NCI-H446 (cell line): ENCODE measurements at places on chromosomes 6 and 20.

DNA sequence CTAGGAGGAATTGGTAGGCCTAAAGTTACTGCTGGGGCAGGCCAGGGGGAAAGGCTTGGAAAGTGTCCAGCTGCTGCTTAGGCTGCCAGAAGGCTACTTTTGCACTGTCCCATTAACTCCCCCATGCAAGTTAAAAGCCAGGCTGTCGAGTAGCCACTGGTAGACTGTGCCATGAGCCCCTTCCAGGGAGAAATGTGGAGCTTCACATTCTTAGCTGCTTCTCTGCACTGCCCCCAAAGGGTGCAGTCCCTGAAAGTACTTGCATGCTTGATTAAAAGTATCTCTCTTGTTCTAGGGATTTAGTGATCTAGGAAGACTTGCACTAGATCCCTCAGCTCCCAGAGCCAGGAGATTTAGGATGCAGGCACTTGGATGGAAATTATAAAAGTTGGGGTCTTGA, 57.3 kb downstream of the CDC5L start:
- peak; percentile 25 for DNase-seq

DNA sequence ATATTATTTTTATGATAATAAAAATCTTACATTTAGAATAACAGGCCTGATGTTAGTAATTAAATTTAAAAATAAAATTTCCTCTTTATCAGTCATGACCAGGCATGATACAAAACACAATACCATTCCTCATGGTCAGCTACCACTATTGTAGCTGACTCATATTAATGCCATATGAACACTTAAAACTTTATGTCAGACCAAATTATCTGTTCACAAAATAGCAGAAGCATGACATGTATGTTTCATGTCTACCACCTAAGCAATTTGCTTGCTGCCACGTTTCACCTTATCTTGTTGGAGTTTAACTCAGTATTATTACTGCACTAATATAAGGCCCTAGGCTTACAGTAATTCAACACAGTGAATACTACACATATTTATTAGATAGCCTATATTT, 65.7 kb downstream of the HTR1B start:
- no peak for DNase-seq

DNA sequence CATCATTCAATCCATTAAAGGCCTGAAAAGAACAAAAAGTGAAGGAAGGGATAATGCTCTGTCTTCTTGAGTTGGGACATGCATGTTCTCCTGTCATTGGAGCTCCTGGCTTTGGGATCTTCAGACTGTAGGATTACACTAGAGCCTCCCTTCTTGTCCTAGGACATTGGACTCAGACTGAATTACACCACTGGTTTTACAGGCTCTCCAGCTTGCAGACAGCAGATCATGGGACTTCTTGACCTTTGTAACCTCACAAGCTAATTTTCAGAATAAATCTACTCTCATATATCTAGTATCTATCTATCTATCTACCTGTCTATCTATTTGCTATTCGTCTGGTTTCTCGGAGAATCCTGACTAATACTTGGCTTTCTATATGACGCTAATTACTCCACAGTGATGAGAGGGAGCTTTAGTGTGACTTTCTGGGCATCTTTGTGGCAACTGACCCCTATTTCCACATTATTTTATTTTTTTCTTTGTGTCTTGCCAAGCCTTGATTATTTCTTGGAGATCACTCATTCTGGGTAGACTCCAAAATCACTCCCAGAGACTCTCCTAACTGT, 151.9 kb upstream of the ZNF184 start:
- no peak for DNase-seq

DNA sequence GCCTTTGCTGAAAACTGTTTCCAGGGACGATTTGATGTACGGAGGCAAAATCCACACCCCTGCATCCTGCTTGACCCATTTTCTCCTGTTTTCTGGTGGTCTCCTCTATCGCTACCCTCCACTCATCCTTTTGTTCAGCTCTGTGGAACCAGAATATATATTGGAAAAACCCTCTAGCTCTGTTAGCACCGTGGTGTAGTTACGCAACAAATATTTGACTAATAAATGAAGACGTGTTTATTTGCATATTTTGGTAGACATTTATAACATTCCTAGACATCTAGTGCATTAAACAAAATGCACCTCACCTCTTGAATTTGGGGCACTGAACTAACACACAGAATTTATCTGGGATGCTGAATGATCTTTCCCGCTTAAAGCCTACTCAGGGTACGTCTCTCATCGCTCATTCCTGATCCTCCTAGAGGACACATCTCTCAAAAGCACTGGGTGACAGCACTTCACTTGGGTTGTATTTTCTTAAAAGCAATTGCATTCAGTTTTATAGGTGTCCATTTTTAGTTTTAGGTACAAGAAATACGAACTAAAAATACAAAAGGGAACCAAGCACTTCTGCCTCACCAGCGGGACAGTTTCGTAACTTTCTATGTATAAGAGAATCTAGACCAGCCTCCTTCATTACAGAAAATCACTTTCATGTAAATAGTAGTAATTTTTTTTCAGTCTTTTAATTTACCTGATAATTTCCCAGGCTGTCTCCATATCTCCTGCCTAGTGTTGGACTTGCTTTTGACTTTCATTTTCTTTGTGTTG, 59.2 kb downstream of the SNRNP48 start:
- DNase-seq: no peak

- DNase-seq: no peak
These were observed 27.3 kb downstream of the RAMACL start for GRCh38 chr6:166559211-166559610.

DNA sequence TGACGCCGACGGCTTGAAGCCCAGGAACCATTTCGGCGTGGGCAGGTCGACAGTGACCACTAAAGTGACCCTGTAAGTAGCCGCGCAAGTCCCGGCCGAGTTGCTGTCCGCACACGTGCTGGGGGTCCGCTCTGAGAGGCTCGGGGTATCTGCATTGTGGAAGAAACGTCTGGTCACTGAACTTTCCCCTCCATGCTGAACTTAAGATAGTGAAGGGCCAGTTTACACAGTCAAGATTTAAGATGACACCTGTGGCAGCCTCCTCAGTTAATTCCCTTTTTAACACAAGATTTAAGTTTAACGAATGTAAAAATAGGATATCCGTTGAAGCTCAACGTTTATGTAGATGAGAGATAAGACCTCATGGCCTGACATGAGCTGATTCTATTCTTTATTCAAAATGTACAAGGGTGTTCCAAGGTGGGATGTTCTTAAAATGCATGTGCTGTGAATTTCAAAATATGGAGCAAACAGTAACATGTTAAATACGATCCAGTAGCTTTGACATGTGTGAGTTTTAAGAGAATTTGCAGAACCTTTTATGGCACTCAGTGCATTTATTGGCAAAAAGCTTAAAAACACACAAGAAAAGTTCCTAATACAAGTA, 116.2 kb downstream of the RTN4IP1 start:
- no peak for DNase-seq

DNA sequence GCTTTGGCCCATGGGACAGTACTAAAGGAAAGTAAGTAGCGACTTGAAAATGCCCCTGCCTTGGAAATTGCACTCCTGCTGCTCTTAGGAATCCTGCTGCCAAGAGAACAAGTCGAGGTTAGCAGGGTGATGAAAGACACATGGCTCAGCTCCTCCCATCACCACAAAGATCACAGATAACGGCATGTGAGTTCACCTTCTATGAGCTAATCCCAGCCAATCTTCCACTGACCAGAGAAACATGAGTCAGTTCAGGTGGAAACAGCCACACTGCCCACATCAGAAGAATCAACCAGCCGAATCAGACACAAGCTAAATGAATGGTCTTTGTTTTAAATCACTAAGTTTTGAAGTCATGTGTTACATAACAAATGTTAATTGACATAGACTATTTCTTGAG, 106.3 kb downstream of the PRKN start:
- no peak for DNase-seq

- no peak for DNase-seq
These were observed 681.4 kb downstream of the TENT5A start for GRCh38 chr6:81071121-81071520.

GRCh38 chr6:81491454-81492101, 260.9 kb downstream of the TENT5A start:
- DNase-seq: no peak

- peak; percentile 82 for DNase-seq
These were observed 17.8 kb downstream of the BTBD3 start for GRCh38 chr20:11935212-11936154.

GRCh38 chr6:111987295-111987694, 66.6 kb upstream of the CCN6 start:
- peak; percentile 11 for DNase-seq

DNA sequence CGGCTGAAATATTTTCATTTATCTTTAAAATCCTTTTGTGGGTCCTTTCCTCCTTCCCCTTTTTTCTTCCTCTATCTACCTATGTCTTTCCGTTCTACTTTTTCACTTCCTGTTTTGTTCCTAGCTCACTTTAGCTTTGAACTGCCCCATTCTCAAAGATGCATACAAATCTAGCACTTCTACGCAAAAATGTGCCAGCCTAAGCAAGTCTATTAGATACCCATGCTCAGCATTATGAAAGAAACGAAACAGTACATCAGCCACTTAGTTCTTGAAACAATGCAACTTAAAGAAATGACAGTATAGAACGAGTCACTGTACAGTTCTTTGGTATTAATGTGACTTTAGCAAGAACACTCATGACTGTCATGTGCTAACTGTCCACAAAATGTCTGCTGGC, 47.3 kb upstream of the MARCKS start:
- DNase-seq: no peak

DNA sequence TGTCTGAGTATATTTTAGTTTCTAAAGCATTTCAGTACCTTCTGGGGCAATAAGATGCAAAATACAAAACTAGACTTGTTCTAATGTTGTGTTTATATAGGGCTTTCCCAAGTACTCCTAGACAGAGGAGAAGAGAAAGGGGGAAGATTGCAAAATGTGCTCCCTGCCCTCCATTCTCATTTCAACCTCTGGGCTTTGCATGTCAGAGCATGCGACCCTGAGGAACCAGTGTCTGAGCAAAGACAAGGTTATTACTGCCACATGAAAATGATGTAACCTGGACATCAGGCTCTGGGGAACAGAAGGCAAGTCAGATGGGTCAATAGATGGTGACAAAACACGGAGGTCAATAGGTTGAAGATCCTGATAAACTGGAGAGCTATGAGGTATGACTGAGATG, 253.5 kb upstream of the TCF21 start:
- no peak for DNase-seq

GRCh38 chr20:32201977-32202363, 5.6 kb downstream of the PLAGL2 start:
- DNase-seq: no peak

DNA sequence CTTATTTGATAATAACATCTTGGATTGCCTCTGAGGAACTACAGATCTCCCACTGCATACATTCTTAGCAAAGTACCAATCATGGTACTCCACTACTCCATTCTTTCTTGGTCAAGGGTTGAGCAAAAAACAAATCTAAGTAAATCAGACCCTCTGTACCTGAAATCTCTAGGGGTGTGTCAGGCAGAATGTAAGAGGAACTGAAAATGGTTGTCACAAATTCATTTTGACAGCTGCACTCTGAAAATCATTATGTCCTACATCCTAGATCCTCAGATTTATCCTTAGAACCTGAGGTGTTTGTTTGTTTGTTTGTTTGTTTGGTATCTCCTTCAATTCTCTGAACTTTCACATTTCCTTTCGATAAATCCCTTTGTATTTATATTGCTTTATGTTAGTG, 433.2 kb upstream of the BTBD3 start:
- no peak for DNase-seq

DNA sequence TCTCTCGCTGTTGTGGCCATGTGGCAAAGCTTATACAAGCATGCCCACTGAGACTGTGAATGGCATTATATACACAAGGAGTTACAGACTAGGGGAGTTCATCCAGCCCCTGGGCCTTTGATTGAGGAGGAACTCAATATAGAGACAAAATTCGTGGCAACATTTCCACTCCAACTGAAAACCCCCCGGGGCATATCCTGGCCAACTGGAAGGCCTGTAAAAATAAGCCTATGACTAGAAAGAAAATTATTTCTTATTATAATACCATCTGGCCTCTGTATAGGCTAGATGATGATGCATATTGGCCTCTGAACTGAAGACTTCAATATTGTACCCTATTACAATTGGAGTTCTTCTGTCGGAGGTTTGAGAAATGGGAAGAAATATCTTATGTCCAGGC, 175.5 kb upstream of the GJE1 start:
- peak; percentile 8 for DNase-seq

DNA sequence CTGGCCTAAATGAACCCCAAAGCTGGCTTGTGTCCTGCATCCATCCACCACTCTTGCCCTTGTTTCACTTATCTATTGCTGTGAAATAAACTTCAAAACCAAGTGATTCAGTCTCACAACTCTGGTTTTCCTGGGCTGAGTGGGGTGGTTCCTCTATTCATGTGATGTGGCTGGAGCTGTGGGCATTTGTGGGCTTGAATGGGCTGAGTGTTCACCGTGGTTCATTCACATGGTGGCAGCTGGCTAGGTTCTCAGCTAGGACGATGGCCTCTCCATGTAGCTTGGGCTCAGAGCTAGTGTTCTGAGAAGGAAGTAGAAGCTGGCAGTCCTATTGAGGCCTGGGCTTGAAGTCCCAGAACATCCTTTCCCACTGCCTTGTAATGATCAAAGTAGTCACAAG, 30.4 kb downstream of the FKBP1A start:
- DNase-seq: no peak

GRCh38 chr6:92762443-92763273, 656.7 kb downstream of the EPHA7 start:
- no peak for DNase-seq

- no peak for DNase-seq
These were observed 108.4 kb upstream of the INSM1 start for GRCh38 chr20:20259533-20259932.

DNA sequence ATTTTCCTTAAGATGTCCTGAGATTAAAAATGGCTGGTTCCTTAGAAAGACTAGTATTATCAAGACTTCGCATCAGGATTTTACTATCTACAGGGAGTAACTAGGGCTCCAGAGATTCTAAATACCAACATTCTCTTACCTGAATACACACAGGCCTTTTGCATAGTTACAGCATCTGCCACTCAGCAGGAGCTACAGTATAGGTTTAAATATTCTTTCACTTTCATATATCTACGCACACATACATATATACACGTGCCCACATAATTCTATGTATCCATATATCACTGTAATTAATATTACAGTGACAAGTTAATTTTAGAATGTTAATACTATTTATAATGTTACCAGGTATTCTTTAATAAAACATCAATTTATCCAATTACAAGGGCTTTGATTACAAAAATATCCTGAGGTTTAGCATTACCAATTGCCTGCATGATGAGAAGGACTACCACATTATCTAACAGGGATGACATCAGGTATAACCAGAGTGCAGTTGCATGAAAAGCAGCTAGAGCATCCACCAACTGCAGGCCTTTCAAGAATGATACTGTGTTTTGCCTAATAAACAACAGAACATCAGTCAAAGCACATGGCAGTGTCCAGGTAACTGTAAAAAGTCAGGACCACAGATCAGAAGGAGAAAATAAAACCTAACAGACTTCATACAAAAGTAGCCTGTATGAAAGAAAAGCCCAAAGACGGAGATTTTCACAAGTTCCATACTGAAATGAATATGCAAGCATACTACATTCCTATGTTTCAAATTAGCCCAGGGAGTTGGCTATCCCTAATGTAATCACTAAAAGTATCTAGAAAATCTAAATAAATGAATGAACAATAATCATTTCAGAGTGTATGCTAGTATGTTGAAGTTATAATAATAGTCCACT, 268.7 kb downstream of the PTPRK start:
- DNase-seq: no peak
